ENCODE measurements at places on chromosomes 1 and 21.

GRCh38 chr1:1217621-1218523 lies 3.9 kb upstream of the TNFRSF4 start:
- no peak for DNase-seq

- no peak for DNase-seq
These were observed 27.6 kb downstream of the NIPAL3 start for GRCh38 chr1:24443241-24443656.

GRCh38 chr21:25080661-25081060 lies 526.6 kb downstream of the MRPL39 start:
- DNase-seq: no peak

DNA sequence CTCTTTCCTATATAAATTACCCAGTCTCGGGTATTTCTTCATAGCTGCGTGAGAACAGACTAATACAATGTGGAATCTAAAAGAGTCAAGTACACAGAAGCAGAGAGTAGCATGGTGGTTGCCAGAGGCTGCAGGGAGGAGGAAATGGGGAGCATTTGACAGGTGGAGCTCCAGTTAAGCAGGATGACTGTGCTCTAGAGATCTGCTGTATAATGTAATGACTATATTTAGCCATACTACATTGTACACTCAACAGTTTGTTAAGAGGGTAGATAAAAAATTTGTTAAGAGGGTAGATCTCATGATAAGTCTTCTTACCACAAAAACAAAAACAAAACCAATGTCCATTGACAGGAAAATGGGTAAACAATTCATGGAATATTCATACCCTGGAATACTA lies 82.1 kb downstream of the MT1HL1 start:
- no peak for DNase-seq

DNA sequence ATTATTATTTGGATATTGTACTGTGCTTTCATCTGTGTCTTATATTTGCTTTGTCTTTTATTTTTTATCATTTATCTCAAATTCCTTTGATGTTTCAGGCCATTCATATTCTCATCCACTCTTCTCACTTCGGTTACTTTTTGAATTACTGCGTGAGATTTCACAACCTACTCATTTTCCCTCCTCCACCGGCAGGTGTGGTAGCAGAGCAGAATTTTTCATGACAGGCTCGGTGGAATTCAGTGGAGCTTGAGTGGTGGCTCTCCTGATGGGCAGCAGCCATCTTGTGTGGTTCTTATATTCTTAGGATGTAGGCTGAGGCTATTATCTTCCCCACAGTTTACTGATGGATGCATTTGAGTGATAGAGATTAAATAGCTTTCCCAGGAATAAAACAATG lies 92.3 kb upstream of the IVNS1ABP start:
- DNase-seq: no peak

- no peak for DNase-seq
These were observed 3.7 kb downstream of the PLPPR4 start for GRCh38 chr1:99268021-99268420.

DNA sequence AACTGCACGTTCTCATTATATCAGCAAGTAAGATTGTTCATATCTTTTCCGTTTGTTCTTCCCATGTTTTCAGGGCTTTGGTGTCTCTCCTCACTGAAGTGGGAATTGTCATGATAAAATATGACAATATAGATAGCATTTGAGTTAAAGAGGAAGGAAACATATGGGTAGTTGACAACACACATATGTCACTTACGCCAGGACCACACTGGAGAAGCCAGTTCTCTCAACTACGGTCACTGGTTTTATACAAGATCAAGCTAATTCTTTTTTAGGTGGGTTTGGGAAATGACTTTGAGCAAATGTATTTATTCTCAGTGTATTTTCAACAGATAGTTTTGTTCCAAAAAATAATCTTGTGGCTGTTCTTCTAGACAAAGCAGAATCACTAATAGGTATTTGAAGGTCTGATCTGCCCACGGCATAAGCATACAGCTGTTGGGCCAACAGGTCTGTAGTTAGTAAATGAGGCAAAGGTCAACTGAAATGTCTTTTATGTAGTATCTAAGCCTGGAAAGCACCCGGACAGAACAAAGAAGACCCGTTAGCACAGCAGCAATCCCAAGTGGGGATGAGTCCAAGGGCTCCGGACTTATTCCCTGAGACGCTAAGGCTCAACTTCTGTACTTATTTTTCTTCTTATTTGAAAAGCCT lies 433.6 kb upstream of the ZP4 start:
- DNase-seq: no peak

GRCh38 chr1:208239473-208240381 lies 4.5 kb downstream of the PLXNA2 start:
- DNase-seq: no peak

DNA sequence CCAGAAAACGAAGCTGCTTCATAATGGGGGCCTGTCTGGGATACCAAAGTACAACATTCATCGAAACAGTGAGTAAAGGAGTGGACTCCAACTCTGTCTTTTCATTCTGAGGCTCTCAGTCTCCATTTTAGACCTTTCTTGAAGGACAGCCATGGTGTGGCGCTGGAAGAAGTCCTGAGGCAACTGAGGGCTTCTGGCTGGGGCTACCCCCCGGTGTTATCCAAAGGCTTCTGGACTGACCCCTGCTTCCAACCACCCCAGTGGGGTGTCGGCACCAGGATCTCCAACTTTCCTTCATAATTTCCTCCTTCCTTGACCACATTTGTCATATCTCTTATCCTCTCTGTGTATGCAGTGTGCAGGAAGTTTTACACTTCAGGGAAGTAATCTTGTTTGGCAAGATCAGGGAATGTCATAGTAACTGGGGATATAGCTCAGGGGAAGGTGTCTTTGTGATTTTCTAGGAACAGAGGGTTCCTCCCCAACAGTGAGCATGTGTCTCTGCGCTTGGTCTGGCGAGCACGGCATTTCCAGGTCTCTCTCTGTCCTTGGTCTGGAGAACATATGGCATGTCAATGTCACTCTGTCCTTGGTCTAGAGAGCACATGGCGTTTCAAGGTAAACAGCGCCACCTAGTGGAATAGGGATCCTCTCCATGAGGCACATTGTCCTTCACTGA lies 19.4 kb upstream of the BSDC1 start:
- peak; percentile 86 for DNase-seq

DNA sequence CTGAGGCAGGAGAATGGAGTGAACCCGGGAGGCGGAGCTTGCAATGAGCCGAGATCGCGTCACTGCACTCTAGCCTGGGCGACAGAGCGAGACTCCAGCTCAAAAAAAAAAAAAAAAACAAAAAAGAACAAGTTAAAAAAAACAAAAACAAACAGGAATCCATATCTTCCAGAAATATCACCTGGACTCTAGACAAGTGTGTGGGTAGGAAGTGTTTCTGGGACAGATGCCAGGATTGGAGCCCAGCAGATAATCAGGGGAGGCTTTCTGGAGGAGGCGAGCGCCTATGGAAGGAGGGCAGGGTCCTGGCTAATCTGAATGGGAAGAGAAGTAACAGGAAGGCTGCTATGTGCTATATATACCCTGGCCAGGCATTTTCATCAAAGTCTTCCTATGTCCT lies 43.6 kb upstream of the SYNC start:
- no peak for DNase-seq

- no peak for DNase-seq
These were observed 1422.3 kb downstream of the PLA2G4A start for GRCh38 chr1:188251036-188251435.

GRCh38 chr1:172970186-172970585 lies 80.6 kb downstream of the TNFSF18 start:
- no peak for DNase-seq

- no peak for DNase-seq
These were observed 631.4 kb downstream of the SMYD3 start for GRCh38 chr1:245875581-245876261.

DNA sequence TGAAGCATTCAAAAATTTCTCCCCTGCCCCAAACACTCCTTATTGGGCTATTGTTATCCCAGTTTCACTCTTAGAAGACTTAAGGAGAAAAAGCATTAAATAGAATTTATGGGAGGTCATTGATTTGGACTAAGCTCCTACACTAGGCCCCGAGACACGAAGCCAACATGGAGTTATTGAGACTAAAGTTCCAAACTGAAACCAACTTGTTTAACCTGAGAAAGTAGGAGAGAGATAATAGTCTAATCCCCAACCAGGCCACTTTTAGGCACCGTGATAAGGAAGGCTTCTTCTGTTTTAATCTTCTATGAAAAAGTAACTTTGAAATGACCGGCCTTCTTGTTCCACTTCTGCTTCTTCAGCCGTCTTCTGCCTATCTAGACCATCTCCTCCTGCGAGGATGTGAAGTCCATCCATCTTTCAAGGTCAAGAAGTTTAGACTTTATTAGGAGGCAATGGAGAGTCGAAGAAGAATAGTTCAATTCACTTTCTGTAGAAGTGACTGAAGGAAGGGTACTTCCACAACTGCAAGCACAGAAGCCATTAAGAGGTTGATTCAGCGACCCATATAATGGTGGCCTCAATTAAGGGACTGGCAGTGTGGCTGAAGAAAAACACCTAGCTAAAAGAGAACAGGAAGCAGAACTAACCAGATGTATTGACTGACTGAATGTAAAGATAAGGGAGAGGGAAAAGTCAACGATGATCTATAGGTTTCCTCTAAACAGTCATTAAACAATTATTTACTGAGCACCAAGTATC lies 428.8 kb downstream of the SMYD3 start:
- no peak for DNase-seq

DNA sequence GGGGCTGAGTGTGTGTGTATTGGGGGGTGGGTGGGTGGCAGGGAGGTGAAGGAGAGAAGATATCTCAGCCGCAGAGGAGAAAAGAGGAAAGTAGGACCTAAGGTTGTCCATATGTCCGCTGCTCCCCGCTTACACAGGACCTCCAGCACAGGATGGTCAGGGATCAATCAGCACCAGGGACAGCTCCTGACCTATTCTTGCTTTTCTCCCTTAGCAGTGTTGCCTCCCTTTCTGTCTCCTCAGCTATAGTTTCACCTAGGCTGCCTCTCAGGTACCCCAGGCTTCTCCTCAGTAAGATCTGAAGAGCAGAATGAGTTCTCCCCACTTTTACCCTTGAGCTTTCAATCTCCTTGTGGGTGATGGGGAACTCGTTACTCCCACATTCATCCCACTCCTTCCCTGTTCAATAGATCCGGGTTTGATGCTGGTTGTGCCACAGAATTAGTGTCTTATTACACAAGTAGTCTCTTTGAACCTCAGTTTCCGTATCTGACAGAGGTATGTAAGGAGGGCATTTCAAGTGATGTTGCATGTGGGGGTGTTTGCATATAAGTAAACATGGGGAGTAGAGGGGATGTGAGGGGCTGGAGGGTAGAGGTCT lies 1.4 kb upstream of the DPH2 start:
- DNase-seq: no peak

DNA sequence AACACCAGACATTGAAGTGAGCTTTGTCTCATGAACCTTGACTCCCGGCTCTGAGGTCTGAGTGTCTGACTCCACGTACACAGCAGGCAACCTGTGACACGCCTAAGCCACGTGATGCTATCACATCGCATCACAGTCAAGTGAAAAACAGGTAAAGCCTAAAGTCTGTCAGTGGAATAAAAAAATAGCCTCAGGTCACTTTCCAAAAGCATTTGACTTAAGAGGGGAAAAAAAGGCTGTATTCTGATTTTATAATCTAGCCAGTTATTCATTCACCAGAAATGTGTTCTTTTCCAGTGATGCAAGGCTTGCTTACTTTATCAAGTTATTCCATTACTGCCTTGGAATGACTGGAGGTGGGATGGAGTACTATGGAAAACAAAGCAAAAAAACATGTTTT lies 163.2 kb upstream of the HMCN1 start:
- no peak for DNase-seq

DNA sequence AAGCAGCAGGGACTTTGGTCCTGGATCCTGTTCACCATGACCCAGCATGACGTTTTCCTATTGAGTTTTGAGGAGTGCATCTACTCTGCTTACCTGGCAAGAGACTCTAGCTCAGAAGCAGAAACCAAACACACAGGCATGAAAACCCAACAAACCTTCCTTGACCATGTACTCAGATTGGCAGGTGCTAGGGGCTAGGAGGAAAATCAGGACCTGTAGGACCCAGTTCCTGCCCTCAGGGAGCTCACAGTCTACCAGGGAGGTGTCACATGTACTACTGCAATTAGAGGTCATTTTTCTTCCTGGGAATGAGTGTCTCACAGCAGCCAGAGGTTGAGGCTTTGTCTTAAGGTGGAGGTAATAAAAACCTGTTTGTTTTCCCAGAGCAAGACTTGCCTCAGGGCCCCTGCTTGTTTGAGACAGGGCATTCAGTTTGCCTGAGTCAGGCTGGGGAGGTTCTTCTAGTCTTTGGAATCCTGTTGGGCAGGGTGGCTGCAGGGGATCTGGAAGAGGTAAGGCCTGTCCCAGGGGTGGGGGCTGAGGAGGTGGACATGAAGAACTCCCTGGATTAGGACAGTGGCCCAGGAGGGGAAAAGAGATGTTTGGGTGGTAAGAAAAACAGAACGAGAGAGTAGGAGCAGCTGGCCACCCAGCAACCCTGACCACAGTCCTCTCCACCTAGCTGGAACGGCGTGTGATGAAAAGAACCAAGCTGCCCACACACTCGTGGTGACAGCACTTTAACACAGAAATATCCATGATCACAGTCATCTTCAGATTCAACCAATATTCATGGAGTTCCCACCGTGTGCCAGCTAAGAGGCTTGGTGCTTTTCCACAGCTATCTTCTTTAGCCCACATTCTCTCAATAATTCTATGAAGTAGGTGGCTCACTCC lies 30.8 kb downstream of the IER5 start:
- DNase-seq: no peak

Data from B cell (primary cell).